ENCODE measurements at places on chromosomes 7 and 10. TPM values are rescaled to one million over a fixed set of nuclear protein-coding genes. Genes with fewer than 3 reads are reported as not detected.

DNA sequence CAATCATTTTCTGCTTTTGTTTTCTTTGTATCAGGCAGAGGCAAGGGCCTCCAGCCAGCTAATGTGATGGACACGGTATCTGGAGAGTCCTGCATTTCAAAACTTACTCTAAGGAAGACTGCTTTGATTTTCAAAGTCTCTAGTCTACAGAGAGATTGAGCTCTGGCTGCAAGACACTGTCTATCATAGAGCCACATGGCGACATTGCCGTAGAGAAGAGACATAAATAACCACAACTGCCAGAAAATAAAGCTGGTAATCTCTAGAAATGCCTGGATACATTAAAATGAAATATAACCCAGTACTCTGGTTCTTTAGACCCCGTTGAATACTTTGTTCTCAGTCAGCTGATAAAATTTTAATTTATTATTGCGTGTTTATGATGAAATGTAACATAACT lies 90.8 kb downstream of the OTUD1 start:
- no peak for DNase-seq

DNA sequence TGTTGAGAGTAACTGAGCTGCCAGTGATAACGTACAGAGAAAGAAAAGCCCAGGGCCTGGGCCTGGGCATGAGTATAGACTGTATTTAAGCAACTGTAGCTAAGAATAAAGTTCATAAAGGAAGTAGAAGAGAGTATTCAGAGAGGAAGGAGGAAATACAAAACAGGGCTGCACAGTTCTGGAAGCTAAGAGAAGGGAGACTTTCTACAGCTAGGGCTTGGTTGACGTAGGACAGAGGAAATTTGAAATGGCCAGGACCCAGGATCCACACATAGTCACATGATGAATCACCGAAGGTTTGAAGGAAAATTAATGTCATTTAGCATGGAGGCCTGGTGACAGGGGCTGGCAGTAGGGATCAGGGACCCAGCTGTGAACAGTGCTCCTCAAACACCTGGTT lies 66.7 kb downstream of the ARL4A start:
- no peak for DNase-seq

GRCh38 chr10:92274071-92274470 lies 16.8 kb downstream of the CPEB3 start:
- DNase-seq = no peak

The LDB3 gene
- total RNA-seq = not detected

GRCh38 chr7:8125680-8126444 lies 136.1 kb downstream of the ICA1 start:
- no peak for DNase-seq

The STEAP1B gene
- 55.4 TPM for total RNA-seq

The NRP1 gene
- total RNA-seq = 306 TPM

GRCh38 chr7:14960721-14961120 lies 58.2 kb upstream of the DGKB start:
- no peak for DNase-seq

The PLXNA4 gene
- total RNA-seq = 20.4 TPM

- no peak for DNase-seq
These were observed 246.1 kb downstream of the TNS3 start for GRCh38 chr7:47335557-47336471.

DNA sequence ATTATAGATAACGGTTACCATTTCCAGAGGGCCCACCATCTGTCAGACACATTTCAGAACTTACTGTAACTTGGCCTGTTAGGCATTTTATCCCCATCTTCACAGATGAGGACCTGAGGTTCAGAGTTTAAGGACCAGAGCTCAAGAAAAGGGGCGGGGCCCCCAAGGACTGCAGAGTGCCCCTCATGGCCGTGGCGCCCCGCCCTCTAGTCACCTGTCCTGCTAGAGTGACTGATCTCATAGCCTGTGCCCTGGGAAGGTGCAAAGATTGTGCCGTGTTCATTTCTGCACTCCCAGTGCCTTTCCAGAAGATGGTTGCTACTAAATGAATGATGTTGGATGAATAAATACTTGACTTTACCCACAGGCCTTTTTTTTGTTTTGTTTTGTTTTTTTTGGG lies 107.0 kb downstream of the XRCC2 start:
- no peak for DNase-seq

DNA sequence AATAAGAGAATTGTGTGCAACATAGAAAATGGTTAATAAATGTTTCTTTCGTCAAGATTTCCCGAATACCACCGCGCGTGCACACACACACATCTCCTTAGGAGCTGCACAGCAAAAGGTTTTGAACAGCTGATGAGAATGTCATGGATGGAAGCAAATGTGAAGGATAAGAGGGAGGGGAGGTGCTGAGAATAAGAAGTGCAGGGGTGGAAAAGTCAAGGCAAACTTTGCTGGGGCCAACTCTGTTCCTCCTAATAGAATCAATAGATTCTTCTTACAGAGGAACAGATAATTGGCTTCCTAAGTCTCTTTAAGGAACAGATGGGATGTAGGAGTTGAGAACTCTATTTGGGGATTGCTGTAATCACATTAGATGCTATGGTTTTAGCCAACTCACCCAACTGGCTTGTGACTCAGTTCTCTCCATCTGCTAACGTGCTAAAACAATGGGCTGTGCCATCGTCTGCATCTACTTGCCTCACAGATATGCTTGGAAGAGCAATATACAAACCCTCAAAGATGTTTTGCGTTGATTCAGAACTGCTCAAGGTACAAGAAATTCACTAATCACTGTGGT lies 408.2 kb upstream of the CELF2 start:
- DNase-seq = no peak

The SPDYE3 gene
- not detected for total RNA-seq

- DNase-seq = peak; percentile 36
These were observed 72.7 kb upstream of the PRKG1 start for GRCh38 chr10:51001587-51001986.

The PTN gene
- total RNA-seq = not detected
